NCI-H2227 treated with DMSO at 0.1 percent for 48 hours (cell line): ENCODE measurements at places on chromosomes 12 and 14.

GRCh38 chr12:1435456-1435855, 158.9 kb downstream of the FBXL14 start:
- no peak for DNase-seq

DNA sequence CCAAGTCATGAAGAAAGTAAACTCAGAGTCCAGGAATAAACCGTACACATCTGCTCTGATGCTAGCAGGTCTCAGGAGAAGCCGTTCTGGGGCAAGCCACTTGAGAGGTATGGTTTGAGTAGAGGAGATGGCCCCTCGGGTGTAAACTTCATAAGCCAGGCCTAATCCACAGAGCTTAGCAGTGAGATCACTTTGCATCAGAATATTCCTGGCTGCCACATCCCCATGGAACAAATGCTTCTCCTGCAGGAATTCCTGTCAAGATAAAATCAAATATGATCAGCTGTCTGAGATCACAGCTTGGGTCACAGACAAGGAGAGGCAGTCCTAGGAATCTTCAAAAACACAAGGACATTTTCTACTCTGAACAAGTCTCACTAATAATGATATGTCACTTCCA, 11.2 kb upstream of the MAGOHB start:
- DNase-seq, result no peak

DNA sequence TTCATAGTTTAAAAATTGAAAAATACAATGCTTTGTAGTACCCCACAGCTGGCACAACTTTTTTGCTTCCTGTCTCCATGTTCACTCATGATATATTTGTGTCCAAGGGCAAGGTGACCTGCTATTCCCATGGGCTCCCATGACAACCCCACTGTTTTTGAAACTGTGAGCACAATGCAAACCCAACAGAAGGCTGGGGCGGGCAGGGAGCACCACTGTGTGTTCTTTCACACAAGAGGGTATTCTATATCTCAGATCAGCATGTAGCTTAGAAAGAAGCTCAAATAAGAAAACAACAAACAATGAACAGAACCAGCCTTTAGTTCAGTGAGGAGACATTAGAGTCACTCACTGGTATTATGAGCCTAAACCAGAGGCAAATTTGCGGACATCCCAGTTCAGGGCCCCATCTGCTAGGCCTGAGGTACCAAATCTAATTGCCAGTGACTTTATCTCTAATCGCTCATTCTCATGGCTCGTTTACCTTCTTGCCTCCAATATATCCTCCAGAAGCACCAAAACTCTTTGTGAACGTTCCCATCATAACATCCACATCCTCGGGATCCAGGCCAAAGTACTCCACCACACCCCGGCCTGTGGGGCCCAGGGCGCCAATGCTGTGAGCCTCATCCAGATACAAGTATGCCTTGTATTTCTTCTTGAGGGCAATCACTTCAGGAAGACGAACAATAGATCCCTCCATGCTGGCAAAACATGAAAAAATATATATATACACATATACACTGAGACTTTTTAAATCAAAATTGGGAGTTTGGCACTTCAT, 56.4 kb upstream of the ISM2 start:
- DNase-seq, result no peak

- DNase-seq, result peak; percentile 16
These were observed at the start of gene MSRB3 for GRCh38 chr12:65278576-65279368. MSRB3 (plus strand) TSS chr12:65278683; CDS start chr12:65308580, 29,897 bp downstream.

DNA sequence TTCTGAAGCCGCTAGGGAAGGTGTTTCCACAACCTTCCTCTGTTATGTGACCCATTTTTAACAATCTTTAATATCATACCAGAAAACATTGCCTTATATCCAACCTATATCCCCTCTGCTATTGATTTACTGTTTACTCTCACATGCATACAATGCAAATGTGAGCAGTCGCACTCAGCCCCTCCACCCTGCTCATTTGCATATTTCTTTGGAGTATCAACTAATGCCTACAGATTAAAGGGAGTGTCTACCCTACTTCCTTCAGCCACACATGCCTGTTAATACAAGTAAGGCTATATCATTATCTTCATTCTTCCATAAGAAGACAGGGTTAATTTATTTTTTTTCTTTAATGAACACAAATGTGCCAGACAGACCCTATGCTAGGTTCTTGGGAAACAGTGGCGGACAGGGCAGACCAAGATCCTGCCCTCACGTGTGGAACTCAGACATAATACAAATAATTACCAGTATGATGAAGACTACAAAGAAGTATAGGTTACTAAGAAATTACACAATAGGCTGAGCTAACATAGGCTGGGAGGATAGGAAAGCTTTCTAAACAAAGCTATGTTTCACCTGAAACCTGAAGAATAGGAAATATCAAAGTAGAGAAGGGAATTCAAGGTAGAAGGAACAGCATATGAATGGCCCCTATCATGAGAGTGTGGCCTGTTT, 107.3 kb upstream of the MDM1 start:
- DNase-seq, result no peak
